Tibial nerve (tissue), 4 donors: ENCODE measurements at places on chromosomes 16 and 17. TPM values are rescaled to one million over a fixed set of nuclear protein-coding genes. Genes with fewer than 3 reads are reported as not detected.

Gene CMTM3
- 43.9 TPM for total RNA-seq

DNA sequence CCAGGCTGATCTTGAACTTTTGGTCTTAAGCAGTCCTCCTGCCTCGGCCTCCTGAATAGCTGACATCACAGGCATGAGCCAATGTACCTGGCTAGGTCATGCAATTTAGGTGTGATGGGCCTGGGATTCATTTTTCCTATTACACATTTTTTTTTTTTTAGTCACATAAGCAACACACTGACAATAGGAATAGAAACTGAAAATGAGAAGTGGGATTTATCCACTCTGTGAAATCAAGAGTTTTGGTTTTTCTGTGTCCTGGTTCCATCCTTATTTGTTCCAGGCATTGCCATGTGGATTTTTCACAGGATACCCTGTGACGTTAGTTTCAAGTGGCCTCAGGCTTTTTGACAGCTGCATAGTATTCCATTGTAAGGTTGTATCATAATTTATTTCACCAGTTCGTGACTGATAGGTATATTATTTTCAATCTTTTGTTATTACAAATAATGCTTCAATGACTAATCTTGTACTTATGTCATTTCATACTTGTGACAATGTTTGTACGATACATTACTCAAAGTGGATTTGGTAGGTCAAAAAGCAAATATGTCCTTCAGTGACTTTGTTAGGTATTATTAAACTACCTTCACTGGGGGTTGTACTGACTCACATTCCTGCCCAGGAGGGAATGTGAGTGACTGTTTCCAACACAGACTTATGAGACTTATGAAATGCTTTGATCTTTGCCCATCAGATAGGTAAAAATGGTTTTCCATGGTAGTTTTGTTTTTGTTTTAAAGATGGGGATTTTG, 10.6 kb downstream of the ADCY7 start:
- H3K36me3 ChIP-seq, result no peaks in the 10 kb centered on the region
- H3K27me3 ChIP-seq, result no peaks in the 10 kb centered on the region
- H3K27ac ChIP-seq, result no peak overlapping the region
- no peak overlapping the region for H3K4me3 ChIP-seq

DNA sequence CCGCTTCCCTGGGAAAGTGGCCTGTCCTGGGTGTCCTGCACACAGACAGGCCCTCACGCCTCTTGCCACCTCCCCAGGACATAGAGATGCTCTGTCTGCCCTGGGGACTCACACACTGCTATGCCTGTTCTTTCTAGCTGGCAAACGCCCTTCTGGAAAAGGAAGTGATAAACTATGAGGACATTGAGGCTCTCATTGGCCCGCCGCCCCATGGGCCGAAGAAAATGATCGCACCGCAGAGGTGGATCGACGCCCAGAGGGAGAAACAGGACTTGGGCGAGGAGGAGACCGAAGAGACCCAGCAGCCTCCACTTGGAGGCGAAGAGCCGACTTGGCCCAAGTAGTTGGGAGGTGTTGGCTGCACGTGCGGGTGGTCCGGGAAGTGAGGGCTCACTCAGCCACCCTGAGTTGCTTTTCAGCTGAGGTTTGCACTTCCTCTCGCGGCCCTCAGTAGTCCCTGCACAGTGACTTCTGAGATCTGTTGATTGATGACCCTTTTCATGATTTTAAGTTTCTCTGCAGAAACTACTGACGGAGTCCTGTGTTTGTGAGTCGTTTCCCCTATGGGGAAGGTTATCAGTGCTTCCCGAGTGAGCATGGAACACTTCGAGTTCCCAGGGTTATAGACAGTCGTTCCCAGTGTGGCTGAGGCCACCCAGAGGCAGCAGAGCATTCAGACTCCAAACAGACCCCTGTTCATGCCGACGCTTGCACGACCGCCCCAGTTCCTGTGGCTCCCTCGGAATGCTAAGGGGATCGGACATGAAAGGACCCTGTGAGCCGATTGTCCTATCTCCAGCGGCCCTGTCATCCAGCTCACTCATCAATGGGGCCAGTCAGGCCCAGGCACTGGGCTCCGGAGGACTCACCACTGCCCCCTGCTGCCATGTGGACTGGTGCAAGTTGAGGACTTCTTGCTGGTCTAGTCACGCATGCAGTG, 3.5 kb upstream of the RPL13 start:
- H3K36me3 ChIP-seq, result peaks cover 66% of the 10 kb centered on the region
- no peaks in the 10 kb centered on the region for H3K27me3 ChIP-seq
- peaks cover 38% of the 10 kb centered on the region for H3K4me1 ChIP-seq
- H3K27ac ChIP-seq, result peak overlapping the region; percentile 42

- no peaks in the 10 kb centered on the region for H3K36me3 ChIP-seq
- peaks cover 24% of the 10 kb centered on the region for H3K4me1 ChIP-seq
- no peak overlapping the region for H3K27ac ChIP-seq
- H3K27me3 ChIP-seq, result no peaks in the 10 kb centered on the region
These were observed 31.1 kb downstream of the BAIAP2 start for GRCh38 chr17:81066072-81066471.

DNA sequence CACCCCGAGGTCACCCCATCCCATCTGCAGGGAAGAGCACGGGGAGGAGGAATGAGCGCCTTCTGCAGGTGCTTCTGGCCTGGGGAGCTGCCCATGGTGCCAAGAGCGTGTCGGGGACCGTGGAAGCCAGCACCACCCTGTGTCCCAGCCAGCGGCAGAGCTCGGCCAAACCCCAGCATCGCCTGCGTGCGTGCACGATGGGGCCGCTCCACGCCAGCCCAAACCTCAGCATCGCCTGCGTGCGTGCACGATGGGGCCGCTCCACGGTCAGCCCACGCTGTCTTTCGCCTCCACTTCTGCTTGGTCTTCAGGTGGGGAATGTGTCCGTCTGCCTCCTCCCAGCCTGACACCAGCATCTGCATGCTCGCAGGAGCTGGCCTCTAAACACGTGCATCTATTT, 13.9 kb downstream of the GALNS start:
- no peak overlapping the region for H3K27ac ChIP-seq
- DNase-seq, result no peak
- peaks cover 74% of the 10 kb centered on the region for H3K36me3 ChIP-seq
- H3K27me3 ChIP-seq, result no peaks in the 10 kb centered on the region

DNA sequence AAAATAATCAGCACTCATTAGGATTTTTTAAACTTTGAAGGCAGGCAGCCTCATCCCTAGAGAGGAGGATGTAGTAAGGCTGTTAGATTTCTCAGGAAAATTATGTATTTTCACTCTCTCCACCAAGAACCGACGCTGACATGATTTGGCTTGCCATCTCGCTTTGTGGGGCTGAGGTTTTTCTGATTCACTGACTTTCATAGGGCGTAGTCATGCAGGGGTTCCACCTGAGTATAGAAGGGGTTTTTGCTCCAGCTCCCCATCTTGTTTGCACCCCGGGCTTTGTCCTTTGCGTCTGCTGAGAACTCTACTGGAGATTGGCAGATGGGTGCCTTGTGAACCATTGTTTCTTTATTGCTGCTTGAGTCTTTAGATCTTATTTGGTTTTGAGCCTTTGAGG, 20.2 kb downstream of the TOM1L1 start:
- no peak overlapping the region for H3K27ac ChIP-seq
- no peaks in the 10 kb centered on the region for H3K36me3 ChIP-seq
- no peak overlapping the region for H3K4me3 ChIP-seq
- no peak for DNase-seq
- H3K4me1 ChIP-seq, result no peaks in the 10 kb centered on the region

Gene CD300C
- not detected for total RNA-seq

- DNase-seq, result no peak
- H3K36me3 ChIP-seq, result no peaks in the 10 kb centered on the region
- peak overlapping the region; percentile 47 for H3K4me3 ChIP-seq
- H3K4me1 ChIP-seq, result peaks cover 45% of the 10 kb centered on the region
- H3K27ac ChIP-seq, result peak overlapping the region; percentile 81
These were observed 587 bp upstream of the CDK5R1 start for GRCh38 chr17:32486111-32486700.

Gene C16orf96
- total RNA-seq, result not detected

- no peaks in the 10 kb centered on the region for H3K27me3 ChIP-seq
- no peaks in the 10 kb centered on the region for H3K36me3 ChIP-seq
- peaks cover 31% of the 10 kb centered on the region for H3K4me1 ChIP-seq
- H3K4me3 ChIP-seq, result no peak overlapping the region
These were observed 6.0 kb upstream of the EZH1 start for GRCh38 chr17:42750739-42751344.

GRCh38 chr17:5770441-5771270, 186.3 kb upstream of the NLRP1 start:
- H3K36me3 ChIP-seq, result no peaks in the 10 kb centered on the region
- H3K27me3 ChIP-seq, result no peaks in the 10 kb centered on the region
- no peak for DNase-seq
- no peak overlapping the region for H3K27ac ChIP-seq
- H3K4me1 ChIP-seq, result no peaks in the 10 kb centered on the region
- no peak overlapping the region for H3K4me3 ChIP-seq

- H3K4me3 ChIP-seq, result no peak overlapping the region
- H3K27me3 ChIP-seq, result no peaks in the 10 kb centered on the region
- DNase-seq, result no peak
- peaks cover 28% of the 10 kb centered on the region for H3K4me1 ChIP-seq
- H3K36me3 ChIP-seq, result no peaks in the 10 kb centered on the region
These were observed 50.8 kb downstream of the ZFHX3 start for GRCh38 chr16:72997141-72997542.

DNA sequence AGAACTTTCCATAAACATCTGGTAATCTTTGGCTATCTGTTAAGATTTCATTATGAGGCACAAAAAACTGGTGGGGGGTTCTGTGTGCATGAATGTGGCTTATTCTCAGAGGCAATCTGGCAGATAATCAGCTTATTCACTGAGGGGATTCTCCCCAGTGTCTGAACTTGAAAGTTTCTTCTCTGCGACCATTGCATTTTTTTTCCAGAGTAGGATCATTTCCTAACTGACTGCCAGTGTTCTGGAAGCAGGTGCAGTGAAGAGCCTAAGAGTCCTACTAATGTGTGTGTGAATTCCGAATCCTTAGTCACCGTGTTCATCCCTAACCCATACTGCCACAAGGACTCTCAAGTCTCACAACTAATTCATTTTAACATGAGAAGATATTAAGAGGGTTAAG, 64.9 kb upstream of the LRRC37A3 start:
- peak overlapping the region; percentile 92 for H3K27ac ChIP-seq
- H3K27me3 ChIP-seq, result no peaks in the 10 kb centered on the region
- H3K36me3 ChIP-seq, result no peaks in the 10 kb centered on the region
- DNase-seq, result no peak
- no peaks in the 10 kb centered on the region for H3K4me1 ChIP-seq

- H3K27ac ChIP-seq, result no peak overlapping the region
- no peaks in the 10 kb centered on the region for H3K27me3 ChIP-seq
- no peak for DNase-seq
- H3K4me3 ChIP-seq, result no peak overlapping the region
- no peaks in the 10 kb centered on the region for H3K4me1 ChIP-seq
- H3K36me3 ChIP-seq, result no peaks in the 10 kb centered on the region
These were observed 42.9 kb upstream of the MRTFB start for GRCh38 chr16:14028202-14028601.

- H3K4me3 ChIP-seq, result no peak overlapping the region
- H3K4me1 ChIP-seq, result no peaks in the 10 kb centered on the region
- H3K27me3 ChIP-seq, result peaks cover 59% of the 10 kb centered on the region
- no peak overlapping the region for H3K27ac ChIP-seq
- DNase-seq, result no peak
These were observed 52.0 kb upstream of the DLX4 start for GRCh38 chr17:49916854-49917515.

Gene TBX6
- total RNA-seq, result 1.5 TPM
